Stomach (tissue), 19 donors: ENCODE measurements at places on chromosomes 2 and 18. TPM values are rescaled to one million over a fixed set of nuclear protein-coding genes. Genes with fewer than 3 reads are reported as not detected.

The NCKAP5 gene
- total RNA-seq = 8.0 TPM

The SOX11 gene
- not detected for total RNA-seq

The CDC42EP3 gene
- 26.3 TPM for total RNA-seq

The TMEM247 gene
- total RNA-seq = not detected

The CD226 gene
- 10.5 TPM for total RNA-seq

The UPP2 gene
- total RNA-seq = not detected

The C2orf78 gene
- total RNA-seq = not detected

- no peak for DNase-seq
These were observed 19.5 kb upstream of the FAM136A start for GRCh38 chr2:70321370-70321769.

GRCh38 chr2:236501531-236501930, 68.1 kb upstream of the ACKR3 start:
- DNase-seq = no peak

DNA sequence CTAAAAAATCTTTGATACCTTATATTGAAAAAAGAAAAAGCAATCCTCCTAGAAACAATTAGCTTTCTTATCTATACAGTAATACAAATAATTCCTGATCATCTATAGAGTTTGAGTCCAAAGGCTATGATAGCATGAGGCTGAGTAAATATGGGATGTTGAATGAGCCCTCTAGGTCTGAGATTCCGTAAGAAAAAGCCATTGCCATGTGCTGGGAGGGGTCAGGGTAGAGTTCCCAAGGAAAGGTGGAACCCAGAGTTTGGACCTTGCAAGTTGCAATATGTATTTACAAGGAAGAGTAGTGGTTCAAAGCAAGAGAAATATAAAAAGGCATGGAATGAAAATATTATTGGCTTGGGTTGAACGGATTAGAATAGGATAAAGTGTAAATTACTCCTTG, 178.1 kb downstream of the DCC start:
- DNase-seq = no peak

- DNase-seq = peak; percentile 44
These were observed 97.9 kb upstream of the SERTAD2 start for GRCh38 chr2:64751286-64752260.

GRCh38 chr2:74777161-74777900, 56.6 kb upstream of the HK2 start:
- DNase-seq = no peak

GRCh38 chr2:156399950-156400705, 36.1 kb upstream of the GPD2 start:
- DNase-seq = peak; percentile 91

DNA sequence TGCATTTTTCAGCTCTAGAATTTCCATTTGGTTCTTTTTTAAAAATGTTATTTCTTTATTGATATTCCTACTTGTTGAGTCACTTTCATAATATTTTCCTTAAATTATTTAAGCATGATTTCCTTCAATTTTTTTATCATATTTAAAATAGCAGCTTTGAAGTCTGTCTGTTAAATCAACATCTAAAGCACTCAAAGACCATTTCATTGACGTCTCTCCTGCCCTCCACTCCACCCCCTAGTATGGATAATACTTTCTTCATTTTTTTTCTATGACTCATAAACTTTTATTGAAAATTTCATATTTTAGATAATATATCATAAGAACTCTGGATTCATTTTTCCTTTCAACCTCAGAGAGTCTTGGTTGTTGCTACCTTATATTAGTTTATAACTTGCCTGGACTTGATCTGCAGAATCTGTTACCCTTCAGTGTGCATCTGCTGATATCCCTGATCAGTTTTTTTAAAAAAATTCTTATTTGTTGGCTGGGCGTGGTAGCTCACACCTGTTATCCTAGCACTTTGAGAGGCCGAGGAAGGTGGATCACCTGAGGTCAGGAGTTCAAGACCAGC, 59.0 kb upstream of the ZNF396 start:
- DNase-seq = no peak

DNA sequence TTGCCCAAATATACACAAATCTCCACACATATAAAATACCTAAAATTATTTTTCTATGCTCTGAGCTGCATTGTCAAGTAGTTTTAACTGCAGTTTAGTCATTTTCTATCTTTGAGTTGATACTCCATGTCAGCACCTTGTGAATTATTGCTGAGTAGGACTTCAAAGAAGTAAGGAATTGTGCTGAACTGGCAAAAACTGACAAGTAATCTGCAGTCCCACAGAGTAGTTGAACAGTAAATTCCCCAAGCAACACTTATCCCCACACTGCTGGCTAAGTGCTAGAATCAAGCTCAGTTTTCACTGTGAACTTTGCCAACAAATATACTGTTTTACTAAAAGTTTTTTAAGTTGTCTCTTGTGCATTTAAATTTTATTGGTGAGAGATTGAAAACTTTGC, 141.8 kb upstream of the ST6GAL2 start:
- no peak for DNase-seq

DNA sequence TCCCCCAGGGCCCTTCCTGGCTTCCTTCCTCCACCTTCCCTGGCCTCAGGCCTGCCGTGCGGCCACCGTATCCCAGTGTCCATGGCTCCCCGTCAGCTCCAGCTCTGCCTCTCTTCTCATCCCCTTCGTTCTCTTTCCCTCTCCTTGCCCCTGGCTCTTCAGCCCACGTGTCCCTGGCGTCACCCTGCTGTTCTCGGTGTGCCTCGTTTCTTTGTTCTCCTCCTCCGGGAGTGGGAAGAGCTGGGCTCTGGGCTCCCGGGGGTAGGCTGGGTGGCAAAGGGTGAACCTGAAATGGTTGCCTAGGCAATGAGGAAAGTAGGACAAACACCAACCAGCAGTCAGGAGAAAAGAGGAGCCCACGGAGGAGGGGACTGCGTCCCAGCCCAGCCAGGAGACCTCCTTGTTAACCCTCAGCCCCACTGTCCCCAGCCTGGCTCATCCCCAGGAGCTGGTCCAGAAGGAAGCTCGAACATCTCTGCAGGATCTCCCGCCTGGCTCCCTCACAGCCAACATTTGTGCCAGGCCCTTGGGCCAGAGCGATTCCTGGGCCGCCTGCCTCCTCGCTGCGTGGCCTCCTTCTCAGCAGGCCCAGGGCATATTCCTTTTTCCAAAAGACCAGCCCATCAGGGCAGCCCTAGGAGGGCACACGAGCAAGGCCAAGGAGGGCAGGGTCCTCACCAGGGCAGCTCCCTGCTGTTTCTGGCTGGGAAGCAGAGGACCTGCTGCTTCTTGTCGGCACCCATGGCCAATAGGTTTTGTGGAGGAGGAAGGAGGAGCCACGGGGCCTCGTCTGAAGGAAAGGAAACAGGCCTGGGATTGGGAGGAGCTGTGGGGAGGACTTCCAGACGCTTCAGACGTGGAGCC, 30.9 kb upstream of the DNMT3A start:
- peak; percentile 24 for DNase-seq

DNA sequence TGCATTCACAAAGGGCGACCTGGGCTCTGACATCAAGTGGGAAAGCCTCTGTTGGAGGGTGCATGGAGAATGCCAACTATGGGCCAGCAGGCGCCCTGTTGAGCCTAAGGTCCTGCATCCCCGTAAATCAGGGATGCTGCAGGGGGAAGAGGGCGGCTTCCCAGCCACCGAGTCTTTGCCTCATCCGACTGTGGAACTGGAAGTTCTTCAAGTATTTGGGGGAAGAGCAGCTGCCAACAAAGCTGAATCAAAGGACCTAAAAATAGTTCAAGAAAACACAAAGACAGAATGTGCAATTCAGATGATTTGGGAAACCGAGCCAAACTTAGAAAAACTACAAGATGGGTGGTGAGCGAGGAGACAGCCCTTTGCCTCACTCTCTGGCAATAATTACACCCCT, 281.1 kb upstream of the MGAT5 start:
- no peak for DNase-seq

DNA sequence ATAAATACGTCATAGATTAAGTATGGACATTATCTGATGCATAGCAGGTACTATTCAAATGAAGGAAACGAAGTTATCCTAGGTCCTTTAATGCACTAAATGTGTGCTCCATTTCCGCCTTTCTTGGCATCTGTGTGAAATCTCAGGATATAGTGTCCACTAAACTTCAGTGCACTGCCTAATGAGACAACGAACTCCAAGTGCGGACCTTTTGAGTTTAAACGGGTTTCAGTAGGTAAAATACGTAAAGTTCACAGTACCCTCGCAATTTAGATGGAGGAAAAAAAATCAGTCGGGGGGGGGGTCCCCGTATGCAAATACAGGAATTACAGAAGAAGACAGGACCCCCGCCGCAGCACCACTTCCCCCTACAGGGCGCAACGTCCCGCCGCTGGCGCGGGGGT, 729 bp upstream of the REL start:
- DNase-seq = no peak

- DNase-seq = no peak
These were observed 2.4 kb upstream of the SLC8A1 start for GRCh38 chr2:40454321-40454720.

- no peak for DNase-seq
These were observed 608.7 kb upstream of the REG3G start for GRCh38 chr2:78416625-78417300.

GRCh38 chr2:174438146-174438886, 42.8 kb downstream of the SCRN3 start:
- no peak for DNase-seq

GRCh38 chr2:164764996-164765395, 76.6 kb downstream of the COBLL1 start:
- DNase-seq = no peak

- peak; percentile 24 for DNase-seq
These were observed 194.8 kb downstream of the NDUFA10 start for GRCh38 chr2:239830121-239831000.

DNA sequence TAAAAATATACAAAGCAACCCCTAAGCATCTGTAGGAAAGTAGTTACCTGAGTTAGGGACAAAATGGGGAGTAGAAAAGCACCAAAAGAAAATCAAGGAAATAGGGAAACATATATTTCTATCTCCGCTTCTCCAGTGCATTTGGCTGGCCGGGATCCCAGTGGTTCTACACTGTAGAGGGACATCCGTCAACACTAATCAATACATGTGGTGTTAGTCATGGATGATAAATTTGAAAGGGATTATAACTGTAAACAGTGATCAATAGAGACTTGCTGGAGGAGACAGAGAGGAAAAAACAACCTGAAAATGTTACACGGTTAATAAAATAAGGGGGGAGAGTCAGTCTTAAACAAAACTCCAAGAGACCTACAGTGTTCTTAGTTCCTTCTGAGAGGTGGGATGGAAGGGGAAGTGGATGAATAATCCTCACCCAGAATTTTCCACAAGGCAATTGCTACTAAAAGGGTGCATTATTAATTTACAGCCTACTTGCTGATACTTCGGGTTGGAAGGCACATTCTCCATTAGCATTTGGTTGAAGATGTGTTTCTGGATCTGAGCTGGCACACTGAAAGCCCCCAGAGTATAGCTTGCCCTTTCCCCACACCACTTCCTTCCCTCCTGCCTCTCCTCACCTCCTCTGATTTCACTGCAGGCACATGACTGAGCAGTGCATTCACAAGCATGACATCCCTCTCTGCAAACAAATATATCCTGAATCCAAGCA, 530.0 kb downstream of the BCL11A start:
- no peak for DNase-seq

DNA sequence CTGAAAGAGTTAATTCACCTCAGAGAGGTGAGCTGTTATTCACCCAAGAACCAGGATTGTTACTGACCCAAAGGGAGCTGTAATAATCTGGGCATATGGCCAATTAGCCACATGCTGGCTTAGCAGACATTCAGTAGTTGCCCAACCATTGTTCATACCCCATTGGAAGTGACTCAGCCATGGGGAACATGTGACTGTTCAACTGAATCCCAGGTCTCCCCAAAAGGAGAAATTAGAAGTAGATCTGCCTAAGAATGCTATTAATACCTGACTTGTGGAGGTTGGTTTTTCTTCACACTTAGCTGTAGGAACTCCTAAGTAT, 272.6 kb upstream of the UBE2E3 start:
- DNase-seq = no peak

GRCh38 chr2:69579536-69579935, 64.0 kb downstream of the AAK1 start:
- DNase-seq = no peak

DNA sequence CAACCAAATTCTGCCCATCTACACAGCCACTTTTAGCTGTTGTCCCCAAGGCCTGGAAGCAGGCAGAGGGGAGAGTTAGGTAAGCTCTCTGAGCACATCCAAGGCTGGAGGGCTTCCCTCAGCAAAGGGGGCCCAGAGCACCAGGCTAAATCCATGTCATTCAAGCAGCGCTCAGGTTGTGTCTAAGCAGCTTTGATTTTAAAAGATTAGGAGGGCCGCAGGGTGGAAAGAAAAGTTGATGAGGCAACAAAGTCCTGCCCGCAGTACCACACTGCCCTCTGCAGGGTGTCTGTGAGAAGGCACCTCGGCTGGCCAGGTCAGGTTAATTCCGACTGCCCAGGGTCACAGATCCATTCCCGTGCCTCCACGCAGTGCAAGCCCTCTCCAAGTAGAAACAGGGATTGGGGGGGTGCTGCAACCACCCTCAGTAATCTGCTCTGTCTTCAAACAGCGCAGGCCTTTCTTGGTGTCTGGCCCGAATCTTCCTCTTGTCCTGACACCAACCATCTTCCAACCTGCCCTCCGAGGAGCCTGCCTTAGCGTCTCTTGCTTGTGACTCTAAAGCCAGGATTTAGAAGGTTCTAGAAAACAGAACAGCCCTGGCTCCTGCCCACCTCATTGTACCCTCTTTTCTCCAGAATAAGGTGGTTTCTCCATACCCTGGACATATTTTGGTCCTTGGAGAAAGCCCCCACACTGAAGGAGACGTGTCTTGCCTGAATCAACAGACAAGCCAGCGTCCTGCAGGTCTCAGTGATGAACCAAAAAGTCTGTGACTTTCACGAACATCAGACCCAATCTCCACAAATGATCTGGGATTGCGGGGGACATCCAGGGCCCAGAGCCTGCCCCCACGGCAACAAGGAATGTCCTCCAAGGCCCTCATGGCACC, 289.2 kb downstream of the TNS1 start:
- peak; percentile 78 for DNase-seq

- no peak for DNase-seq
These were observed 108.5 kb downstream of the WDSUB1 start for GRCh38 chr2:159177957-159178356.

GRCh38 chr2:105712981-105713596, 31.6 kb upstream of the NCK2 start:
- DNase-seq = no peak

DNA sequence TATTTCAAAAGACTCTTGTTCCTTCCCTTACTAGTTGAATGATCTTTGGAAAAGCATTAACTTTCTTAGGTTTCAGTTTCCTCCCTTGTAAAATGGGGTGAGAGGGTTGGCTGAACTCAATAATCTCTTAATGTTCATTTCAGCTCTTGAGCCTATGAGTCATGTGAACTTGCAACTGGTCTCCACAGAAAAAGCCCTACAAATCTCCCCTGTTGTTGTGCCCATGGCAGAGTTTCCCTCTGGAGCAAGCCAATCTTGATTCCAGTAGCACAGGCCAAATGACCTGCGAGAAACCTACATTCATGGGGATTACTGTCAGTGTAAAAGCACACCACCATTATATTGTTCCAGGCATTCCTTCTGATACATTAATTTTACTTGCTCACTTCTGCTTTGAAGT, 388.9 kb downstream of the ALK start:
- no peak for DNase-seq

DNA sequence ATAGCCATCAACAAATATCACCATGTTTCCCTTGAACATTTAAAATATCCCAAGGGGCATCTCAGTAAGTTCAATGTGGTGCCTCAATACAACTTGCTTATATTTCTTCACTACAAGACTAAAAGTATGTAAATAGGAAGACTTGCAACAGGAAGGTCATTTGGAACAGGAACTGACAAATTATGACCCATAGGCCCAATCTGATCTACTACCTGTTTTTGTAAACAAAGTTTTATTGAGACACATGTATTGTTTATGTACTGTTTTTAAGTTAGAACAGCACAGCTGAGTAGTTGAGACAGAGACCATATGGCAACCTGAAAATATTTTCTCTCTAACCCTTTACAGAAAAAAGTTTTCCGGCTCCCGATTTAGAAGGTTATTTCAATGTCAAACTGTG, 154.8 kb upstream of the TFPI start:
- DNase-seq = no peak
